IPS DF 19.7 (cell line): ENCODE measurements at places on chromosomes 7 and 10.

- DNase-seq, result no peak
These were observed 721.9 kb downstream of the TNS3 start for GRCh38 chr7:46859963-46860475.

- no peak for DNase-seq
These were observed 63.9 kb upstream of the ECHDC3 start for GRCh38 chr10:11678074-11678793.

- DNase-seq, result no peak
These were observed 14.9 kb downstream of the TSPAN15 start for GRCh38 chr10:69466158-69466490.

DNA sequence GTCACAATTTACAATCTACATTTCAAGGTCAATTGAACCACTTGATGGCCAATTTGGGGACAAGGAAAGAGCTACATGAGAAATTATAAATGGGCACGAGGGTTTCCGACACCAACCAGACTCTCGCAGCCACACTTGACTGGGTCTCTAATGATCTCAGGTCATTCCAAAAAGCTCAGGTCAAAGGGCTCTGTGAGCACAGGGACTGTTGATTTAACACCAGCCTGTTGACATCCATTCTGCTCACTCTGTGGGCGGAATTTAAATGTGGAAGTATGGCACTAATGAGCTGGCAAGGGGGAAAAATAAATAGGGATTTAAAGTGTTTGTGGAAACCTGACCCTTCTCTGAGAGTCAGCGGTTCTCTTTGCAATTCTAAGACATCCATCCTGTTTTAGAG lies 810.7 kb upstream of the AUTS2 start:
- DNase-seq, result no peak

DNA sequence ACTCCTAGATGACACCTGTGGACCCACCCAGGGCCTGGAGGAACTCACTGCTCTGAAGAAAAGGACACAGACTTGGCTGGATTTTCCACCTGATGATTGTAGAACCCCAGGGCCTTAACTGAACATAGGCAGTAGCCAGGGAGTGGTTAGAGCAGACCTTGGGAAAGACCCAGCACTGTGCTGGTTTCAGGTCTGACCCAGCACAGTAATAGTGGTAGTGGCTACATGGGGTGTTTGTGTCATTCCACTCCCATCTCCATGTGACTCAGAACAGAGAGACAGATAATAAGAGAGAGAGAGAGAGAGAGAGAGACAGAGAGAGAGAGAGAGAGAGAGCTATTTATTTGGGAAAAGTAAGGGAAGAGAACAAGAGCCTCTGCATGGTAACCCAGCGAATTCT lies 239.1 kb upstream of the MEOX2 start:
- DNase-seq, result no peak

DNA sequence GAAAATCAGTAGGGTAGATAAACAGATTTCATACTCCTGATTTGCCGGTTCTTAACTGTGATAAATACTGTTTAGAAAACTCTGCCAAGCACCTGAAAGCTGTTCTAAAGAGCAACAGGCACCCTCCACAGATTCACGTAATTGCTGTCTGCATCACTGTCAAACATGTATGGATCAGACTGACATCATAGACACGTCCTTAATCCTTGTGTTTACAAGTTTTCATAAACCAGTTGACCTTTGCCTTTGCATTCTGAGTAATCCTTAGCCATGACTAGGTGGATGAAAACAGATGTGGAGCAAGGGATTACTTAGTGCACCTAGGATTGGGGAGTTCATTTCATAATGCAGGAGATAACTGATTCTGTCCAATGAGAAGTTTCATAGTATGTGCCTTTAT lies 41.6 kb downstream of the SLC39A12 start:
- no peak for DNase-seq

- DNase-seq, result no peak
These were observed 35.2 kb downstream of the KCNMA1 start for GRCh38 chr10:77602231-77602912.

DNA sequence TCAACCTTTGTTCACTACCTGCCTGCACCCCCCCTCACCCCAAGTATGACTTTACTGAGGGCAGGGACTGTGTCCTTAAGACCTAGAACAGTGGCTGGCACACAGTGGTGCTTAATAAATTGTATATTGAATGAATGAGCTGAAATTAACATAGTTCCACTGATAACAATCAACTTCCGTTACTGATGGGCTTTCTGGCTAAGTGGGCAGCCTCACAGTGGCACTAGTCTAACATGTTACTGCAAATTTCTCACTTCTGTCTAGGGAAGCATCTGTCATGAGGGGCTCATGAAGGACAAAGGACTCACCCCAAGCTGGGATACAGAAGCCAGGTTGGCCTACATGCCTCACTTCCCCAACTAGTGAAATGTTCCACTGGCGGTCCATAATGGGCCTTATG lies 79.3 kb downstream of the CTTNBP2 start:
- no peak for DNase-seq

- no peak for DNase-seq
These were observed 922 bp downstream of the CXCL12 start for GRCh38 chr10:44383749-44384600.

- no peak for DNase-seq
These were observed 192.2 kb downstream of the ELAPOR2 start for GRCh38 chr7:86867163-86867762.

DNA sequence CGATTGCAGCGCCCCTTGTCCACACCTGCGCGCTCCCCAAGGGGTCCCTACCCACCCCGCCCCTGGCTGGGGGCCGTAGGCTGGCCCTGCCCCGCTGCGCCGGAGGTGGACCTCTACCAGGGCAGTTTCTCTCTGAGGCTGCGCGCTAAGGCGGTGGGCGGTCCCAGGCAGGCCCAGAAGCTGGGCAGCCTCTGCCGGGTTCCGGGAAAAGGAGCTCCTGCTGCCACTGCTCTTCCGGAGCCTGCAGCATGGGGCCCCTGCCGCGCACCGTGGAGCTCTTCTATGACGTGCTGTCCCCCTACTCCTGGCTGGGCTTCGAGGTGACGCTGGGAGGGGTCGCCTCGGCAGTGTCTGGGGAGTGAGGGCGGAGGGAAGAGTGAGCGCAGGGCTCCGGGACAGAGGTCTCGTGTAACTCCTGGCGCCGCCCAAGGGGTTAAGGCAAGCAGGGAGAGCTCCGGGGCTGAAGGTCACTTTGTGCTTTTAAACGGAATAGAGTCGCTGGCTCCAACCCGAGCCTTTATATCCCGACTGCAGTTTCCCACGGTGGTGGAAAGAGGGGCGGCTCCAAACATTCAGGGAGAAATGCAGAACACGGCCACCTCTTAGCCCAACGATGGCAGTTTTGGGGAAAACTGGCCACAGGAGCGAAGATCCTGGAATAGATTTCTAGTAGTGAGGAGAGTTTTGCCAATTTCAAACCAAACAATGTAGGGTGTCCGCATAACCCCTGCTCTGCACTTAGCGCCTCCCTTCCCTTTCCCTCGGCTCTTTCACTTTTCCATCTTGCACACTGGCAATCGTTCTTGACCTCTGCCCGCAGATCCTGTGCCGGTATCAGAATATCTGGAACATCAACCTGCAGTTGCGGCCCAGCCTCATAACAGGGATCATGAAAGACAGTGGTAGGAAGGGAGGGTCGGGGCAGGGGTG lies at the start of gene GSTK1:
TSS of gene GSTK1 (plus strand) at position 176 of the 930 bp plus-strand sequence. CDS start at position 249, 73 bp downstream.
- no peak for DNase-seq

DNA sequence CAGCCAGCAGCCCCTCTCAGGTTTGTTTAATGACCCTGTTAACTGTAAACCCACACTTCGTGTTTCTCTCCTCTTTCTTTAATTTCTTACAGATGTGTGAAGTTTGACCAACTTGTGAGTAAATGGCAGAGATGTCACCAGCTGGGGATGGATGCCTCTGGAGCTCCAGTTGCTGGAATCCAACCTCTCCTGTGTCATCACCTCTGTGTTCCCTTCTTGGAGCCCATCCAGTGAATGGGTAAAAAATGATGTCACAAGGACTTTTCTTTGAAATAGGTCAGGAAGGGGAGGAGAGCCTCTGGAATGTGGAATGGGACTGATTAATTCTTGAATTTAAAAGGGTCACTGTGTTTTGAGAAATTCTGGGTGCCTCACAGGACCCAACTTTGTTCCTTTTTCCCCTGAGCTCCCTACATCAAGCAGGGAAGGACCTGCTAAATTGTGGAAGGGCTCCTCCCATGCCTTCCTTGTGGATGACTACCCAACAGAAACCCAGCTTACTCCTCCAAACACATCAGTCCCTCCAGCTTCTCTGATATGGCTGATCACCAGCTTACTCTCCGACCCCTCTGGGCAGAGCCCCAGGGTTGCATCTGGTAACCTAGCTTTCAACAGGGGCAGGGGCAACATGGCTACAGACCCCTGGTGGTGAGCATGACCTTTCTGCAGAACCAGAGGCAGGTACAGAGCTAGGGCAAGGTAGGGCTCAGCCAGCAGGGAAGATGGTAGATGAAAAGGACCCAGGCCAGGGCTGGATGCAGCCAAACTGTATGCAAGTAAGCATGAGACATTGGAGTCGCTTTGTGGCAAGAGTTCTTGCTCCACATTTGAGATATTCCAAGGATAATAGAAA lies 67.5 kb downstream of the STRA8 start:
- DNase-seq, result no peak

DNA sequence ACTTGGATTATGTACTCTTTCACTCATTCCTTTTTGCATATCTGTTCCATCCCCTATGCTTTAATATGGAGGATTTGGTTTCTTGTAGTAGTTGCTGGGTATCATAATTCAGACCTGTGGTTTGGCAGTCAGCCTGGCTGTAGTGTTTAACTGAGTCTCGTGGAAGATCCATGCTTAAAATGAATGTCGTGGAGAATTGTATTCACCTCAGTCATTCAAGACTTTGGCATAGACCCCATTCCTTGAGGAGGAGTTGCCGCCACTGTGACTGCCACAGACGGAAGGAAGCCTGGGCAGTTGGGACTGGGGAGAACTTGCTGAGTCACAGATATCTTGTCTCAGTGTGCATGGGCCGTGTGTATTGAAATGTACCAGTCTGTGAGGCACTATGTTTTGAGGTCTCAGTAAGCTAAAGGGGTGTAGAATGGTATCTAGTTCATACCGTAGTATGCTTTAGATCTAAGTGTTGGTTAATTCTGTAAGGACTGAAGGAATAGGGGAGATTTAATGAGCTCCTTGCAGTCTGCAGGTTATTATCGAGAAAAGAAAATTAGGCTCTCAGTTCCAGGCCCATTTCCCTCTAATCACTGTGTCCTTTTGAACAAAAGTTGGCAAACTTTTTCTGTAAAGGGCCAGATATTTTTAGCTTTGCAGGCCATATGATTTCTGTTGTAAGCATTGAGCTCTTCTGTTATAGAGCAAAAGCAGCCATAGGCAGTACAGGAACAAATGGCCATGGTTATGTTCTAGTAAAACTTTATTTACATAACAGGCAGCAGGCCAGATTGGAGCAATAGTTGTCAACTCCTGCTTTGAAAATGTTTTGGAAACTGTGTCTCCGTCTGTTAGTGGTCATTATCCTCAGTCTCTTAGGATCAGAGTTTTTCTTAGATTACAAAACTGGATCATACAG lies 76.8 kb downstream of the TPST1 start:
- no peak for DNase-seq

DNA sequence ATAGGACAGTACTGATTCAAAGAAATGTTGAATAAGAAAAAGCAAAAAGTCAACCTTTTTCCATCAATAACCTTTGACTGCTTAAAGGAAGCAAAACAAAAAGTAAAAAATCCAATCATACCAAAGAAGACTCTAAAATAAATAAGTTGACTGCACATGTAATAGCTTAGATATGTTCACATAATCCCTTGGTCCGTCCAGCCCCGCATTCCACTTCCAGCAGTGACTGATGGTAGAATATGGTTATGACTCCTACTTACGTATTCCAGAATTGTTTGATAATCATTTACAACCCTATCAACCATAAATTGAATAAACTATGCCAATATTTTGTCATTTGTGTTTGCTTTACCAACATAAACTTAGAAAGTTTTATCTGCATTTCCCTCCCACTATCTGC lies 77.9 kb downstream of the CTNNA3 start:
- no peak for DNase-seq

DNA sequence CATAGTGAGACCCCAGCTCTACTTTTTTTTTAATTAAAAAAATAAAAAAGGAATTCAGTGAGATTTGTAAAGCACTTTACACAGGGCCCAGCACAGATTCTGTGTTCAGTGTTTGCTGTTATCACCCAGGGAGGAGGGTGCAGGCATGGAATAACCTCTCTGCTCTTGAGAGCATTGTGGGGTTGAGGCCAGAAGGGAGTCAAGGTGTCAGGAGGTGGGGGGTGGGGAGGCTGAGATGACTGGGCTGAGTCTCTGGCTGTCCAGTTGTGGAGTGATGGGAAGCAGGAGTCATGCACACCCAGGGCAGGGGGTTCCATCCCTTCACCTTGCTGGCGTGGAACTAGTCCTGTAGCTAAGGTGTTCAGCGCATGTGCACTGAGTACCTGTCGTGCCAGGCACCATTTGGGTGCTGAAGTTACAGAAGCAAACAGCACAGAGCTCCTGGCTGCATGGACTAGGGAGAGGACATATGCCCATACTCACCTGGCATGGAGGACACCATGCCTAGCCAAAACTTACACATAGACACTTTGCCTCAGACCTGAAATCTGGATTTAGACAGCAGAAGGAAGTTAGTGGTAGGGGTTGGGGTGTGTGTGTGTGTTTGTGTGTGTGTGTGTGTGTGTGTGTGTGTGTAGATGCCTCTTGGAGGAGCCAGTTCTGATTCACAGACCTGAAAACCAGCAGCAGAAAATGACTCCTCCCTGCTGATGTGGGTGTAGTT lies 69.2 kb upstream of the LRRC4 start:
- DNase-seq, result no peak

DNA sequence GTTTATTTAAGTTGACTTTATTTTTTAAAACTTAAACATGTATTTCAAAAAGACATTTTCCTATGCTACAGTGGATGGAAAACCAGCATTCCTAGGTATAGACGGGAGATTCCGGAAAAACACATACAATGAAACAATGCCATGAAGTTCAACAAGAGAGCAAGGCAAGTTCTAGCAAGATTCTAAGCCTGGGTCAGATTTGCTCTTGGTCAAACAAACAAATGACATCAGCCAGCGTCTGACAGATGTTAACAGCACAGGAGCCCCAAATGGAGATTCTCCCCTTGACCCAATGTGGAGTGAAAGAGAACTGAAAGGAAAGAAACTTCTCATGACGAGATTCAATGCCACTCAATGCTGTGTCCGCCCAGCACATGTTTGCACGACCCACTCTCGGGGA lies 149.9 kb downstream of the NEURL1 start:
- DNase-seq, result no peak

GRCh38 chr10:54148508-54148907 lies 652.5 kb downstream of the PCDH15 start:
- no peak for DNase-seq

DNA sequence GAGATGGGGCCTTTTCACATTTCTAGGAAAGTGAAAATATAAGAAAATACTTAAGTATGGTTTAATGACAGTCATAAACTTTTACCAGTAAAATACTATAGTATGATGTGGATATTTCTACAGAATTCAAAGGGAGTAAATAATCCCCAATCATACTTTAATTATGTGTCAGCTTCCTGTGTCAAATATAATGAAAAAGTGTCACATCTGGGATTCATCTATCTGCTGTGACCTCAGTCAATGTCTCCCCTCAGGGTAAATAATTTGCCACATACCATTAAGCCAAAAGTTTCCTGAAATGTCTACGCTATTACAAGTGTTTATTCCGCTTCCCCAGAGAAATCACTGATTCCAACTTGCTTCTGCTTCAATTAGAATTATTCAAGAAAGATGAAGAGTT lies 110.5 kb downstream of the ITGA8 start:
- no peak for DNase-seq
